Osteoblast (primary cell): ENCODE measurements at places on chromosomes 11 and 22. TPM values are rescaled to one million over a fixed set of nuclear protein-coding genes. Genes with fewer than 3 reads are reported as not detected.

Gene APOL5
- not detected in 2 replicates for total RNA-seq

DNA sequence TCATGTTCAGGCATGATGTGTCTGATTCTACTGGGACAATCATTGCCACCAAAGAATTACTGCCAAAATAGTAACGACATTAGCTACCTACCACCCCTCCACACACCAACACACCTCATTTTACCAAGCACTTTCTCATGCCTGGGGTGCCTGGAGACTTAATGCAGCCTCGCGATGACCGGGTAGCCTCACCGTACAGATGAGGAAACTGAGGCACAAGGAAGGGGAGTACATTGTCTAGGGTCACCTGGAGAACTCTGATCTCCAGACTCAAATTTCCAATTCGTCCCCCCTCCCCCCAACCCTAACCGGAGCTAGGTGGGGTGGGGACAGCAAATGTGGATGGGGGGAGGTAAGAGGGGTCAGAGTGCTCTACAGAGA is 2.7 kb upstream of the RTN4RL2 start:
- no peak for DNase-seq

DNA sequence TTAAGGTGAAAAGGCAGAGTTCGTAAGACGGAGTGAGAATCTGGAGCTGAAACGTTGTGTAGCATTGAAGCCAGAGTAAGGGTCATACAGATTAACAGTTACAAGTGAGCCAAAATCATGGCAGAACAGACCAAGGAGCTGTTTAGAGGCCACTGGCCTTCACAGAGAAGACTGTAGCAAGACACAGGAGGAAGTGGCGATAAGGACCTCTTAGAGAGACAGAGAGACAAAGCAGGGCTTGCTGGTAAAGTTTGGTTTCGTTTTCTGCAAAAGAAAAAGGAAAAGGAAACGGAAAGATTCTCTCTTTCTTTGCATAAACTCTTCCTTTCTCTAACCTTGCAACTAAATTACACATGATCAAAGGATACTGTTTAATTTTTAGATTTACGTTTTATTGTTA is 83.0 kb downstream of the AASDHPPT start:
- DNase-seq, result no peak

GRCh38 chr22:43753688-43754087 is 58.4 kb downstream of the EFCAB6 start:
- DNase-seq, result no peak

DNA sequence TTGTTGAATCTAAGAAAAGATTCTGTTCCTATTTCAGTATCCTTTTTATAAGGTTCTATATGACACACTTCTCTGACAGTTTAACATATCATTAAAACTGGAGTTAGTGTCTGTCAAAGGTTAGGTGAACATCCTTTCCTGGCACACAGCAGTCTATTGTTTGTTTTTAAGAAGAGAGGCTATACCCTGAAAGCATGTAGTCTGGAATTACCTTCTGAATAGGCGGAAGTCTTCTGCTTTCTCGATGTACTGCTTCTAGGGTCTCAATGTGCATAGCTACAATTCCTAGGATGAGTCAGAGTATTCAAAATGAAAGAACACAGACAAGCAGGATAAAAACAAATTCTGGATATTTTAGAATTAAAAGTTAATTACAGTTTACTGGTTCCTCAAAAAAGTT is 188.6 kb downstream of the SWAP70 start:
- DNase-seq, result no peak

- peak; percentile 81 for DNase-seq
Observed at GRCh38 chr11:102564110-102564509, 33.6 kb upstream of the MMP7 start.

DNA sequence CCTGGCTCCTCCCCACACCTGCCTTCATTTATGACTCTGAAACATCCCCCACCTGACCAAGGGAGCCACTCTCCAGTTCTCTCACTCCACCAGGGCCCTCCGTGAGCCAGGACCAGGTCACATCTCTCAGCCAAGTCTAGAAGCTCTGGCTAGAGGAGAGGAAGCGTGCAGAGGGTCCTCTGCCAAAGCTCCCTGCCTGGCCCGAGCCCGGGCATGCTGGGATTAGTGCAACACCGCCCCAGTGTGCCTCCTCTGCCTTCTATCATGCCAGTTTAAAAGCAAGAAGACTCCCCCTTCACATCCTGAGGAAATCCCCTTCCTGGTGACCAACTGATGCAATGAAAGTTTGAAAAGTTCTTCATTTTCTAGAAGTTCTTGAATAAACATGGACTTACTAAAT is 23.5 kb downstream of the TP53AIP1 start:
- DNase-seq, result peak; percentile 45

Gene PLEKHB1
- 0.36 and 1.8 TPM in 2 replicates for total RNA-seq

Gene WNT7B
- 0.59 TPM in 1 of 2 replicates, not detected in the other for total RNA-seq

DNA sequence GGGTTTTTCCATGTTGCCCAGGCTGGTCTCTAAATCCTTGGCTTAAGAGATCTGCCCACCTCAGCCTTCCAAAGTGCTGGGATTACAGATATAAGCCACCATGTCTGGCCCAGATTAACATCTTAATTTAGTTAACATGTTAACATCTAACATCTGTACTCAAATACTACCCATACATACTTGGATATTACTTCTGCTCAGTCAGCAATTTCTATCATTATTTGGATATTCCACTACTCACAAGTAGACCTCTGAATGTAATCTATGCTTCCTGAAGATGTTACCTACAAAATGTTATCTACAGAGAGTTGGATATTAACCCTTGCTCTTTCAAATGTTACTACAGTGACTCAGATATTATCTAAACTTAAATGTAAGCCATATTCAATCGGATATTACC is 4.0 kb downstream of the CCKBR start:
- no peak for DNase-seq

Gene TNNT3
- total RNA-seq, result not detected in 2 replicates

GRCh38 chr22:40610329-40610850 is 26.1 kb downstream of the MRTFA start:
- no peak for DNase-seq

- DNase-seq, result no peak
Observed at GRCh38 chr11:116598556-116598955, 174.2 kb downstream of the BUD13 start.

DNA sequence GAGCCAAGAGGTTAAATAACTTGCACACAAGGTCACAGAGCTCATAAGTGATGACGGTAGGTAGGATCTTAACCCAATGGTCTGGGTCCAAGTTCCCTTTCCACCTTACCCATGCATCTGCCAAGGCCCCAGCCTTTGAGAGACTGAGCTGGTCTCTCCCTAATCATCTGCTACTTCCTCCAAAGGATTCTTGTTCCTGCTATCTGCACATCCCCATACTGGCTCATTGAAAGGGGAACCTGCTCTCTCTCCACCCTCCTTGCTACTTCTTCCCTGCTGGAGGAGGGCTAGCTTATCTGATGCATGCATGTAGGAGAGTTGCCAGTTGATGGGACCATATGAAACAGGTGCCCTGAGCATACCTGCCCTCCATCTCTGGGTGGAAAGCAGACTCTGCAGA is 47.7 kb downstream of the COMMD9 start:
- DNase-seq, result no peak

- DNase-seq, result no peak
Observed at GRCh38 chr11:33687733-33688479, 12.7 kb downstream of the C11orf91 start.

DNA sequence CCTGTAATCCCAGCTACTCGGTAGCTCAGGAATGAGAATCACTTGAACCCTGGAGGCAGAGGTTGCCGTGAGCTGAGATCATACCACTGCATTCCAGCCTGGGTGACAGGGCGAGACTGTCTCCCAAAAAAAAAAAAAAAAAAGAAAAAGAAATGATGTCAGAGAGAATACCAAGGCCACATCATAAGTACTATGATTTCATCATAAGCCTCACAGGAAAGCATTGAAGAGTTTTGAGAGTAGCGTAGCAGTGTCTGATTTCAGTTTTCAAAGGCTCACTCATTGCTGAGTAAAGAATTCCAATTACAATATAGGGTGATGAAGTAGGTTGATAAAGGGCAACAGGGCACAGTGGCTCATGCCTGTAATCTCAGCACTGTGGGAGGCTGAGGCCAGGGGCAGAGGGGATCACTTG is 88.8 kb downstream of the MRTFA start:
- no peak for DNase-seq

DNA sequence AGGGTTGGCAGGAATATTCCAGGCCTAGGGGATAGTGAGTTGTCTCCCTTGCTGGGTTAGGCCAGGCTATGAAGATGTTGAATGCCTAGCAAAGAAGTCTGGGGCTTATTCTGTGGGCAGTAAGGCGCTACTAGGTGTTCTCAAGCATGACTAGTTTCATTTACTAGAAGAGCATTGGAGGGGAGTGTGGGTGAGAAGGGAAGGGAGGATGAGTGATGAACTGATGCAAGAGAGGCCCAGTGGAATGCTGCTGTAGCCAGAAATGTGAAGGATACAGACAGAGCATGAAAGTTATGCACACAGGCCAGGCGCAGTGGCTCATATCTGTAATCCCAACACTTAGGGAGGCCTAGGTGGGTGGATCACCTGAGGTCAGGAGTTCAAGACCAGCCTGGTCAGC is 33.5 kb downstream of the POU2F3 start:
- DNase-seq, result no peak

DNA sequence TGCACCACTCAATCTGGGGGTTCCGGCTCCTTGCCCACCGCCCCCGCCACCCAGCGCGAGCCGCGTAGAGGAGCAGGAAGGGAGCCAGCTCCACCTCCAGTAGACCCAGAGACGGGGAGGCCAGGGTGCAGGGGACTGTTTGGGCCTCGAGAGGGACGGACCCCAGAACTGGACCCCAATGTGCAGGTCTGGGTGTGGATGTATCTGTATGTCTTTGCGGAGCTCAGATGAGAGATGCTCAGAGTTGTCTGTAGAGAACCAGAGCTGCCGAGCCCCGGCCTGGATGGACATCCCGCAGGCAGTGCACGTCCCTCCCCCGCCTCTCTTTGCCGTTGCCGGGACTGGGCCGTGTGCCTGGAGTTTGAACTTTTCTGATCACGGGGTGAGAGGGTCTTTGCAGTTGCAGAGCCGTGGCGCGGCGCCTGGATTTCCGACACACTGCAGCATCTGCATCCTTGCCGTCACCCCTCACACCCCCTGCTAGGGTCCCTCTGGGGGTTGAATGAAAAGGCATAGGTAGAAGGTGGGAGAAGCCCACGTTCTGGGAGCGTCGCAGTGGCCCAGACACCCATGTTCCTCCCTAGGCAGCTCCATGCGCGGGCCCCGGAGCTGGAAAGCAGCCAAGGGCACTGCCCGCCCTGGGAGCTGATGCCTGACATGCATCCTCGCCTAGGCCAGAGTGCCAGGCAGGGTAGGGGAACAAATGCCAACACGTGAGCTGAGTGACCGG is 105.2 kb downstream of the KCNQ1 start:
- DNase-seq, result peak; percentile 47

DNA sequence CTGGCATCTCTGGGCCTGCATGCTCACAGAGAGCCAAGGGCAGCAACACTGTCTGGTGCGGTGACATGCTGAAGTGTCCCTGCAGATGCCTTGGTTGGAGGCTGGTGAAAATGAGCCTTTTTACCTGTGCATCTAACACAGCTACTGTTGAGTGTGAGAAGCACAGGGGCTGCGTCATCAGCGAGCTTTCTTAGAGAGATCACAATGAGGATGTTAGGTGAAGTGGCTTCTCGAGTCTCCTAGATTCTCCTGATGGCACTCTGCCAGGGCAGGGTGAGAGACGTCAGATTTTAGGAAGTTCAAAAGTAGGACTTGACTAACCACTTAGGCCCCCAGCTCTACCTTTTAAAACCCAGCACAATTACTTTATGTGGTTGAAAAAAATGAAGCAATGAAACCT is 3.6 kb upstream of the SLC15A3 start:
- DNase-seq, result no peak

Gene SLC6A5
- not detected in 2 replicates for total RNA-seq

Gene LMNTD2
- 0.29 and 0.36 TPM in 2 replicates for total RNA-seq

Gene ANGPTL5
- 1.2 and 1.8 TPM in 2 replicates for total RNA-seq

Gene MMP12
- total RNA-seq, result under 0.01 and 0.36 TPM in 2 replicates

Gene MUC15
- total RNA-seq, result not detected in 2 replicates

- DNase-seq, result no peak
Observed at GRCh38 chr11:12131943-12132789, 21.8 kb downstream of the MICAL2 start.

DNA sequence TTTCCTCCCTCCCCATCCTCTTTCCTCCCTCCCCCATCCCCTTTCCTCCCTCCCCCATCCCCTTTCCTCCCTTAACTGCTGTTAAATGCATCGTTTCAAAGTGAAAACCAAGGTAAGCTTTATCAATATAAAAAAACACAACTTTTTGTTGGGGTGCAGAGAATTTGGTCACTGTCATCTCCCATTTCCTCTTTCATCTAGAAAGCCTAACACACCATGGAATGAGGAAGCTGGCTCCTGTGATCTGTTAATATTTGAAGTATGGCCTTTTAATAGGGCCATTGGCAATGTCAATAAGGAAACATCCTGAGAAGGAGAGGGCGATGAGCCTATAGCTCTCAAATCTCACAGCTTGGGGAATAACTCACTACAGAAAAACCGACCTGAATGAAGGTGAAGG is 7.0 kb downstream of the EXPH5 start:
- no peak for DNase-seq

DNA sequence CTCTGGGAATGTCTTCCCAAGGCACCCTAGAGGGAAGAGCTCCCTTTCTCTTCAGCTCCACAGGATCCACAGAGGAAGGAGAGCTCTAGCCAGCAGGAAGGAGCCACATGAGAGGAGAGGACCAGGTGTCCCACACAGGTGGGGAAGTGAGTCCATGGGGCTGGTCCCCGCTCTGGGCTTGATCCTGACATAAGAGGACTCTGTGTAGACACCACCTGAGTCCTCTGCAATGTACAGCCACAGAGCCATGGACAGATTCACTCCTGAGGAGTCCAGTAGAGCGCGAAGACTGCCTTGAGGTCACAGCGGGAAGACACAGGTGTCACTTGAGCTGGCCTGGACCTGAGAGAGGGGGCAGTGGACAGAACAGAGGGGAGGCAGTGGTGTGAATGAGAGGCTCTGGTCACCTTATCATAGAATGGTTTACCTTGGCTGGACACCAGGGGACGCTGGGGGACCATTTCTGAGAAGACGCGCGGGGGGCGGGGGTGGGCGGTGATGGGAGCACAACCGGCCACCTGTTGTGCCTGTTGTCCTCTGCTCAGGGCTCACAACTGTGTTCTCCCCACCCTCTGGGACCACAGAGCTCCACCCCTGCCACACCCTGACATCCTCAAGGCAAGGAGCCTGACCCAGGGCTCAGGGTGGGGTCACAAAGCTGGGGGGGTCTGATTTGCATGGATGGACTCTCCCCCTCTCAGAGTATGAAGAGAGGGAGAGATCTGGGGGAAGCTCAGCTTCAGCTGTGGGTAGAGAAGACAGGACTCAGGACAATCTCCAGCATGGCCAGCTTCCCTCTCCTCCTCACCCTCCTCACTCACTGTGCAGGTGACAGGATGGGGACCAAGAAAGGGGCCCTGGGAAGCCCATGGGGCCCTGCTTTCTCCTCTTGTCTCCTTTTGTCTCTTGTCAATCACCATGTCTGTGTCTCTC is 128.2 kb downstream of the ZNF280B start:
- no peak for DNase-seq

Gene JAML
- not detected in 2 replicates for total RNA-seq

Gene TCN2
- 13.6 and 18.8 TPM in 2 replicates for total RNA-seq

GRCh38 chr11:36162883-36163434 is 126.3 kb downstream of the COMMD9 start:
- DNase-seq, result no peak

DNA sequence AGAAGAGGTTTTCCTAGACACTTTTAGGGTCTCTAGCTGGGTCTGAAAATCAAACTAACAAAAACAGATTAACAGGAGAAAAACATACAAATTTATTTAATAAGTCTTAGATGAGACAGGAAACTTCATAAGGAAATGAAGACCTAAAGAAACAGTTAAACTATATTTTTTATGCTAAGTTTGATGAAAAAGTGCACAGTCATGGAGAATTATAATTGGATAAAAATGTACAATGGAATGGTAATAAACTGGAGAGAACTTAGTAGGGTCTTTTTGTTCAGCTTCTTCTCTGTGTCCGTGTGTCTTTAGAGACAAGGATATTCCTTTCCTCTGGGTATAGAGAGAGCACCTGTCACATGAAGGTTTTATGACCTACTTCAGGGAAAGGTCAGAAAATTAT is 323.4 kb downstream of the RAB38 start:
- no peak for DNase-seq
